ENCODE measurements at places on chromosomes 6 and 20.
A peak's percentile ranks its signal among the peaks of the same experiment; 100 is the strongest.

- DNase-seq: no peak
These were observed 1.3 kb downstream of the NUP153 start for GRCh38 chr6:17705428-17705777.

DNA sequence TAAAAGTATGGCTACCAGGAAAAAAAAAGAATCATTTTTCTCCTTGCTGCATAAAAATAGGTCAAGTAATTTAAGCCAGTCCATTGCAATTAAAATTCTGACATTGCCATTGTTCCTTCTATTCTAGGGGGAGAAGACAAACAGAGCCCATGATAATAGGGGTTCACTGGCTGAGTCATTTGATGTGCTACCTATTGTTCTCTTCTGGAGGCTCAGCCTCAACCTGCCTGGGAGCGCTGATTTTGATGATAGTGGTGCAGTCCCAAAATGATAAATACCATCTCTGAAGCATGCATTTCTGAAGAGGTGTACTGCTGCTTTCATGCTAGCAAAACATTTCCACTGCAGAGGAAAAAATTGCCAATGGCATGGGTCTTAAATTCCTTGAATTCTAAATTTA lies 5.8 kb downstream of the CITED2 start:
- DNase-seq: no peak

GRCh38 chr6:56764081-56764566 lies 121.4 kb upstream of the DST start:
- DNase-seq: no peak

GRCh38 chr20:11544029-11544678 lies 373.5 kb upstream of the BTBD3 start:
- DNase-seq: no peak

DNA sequence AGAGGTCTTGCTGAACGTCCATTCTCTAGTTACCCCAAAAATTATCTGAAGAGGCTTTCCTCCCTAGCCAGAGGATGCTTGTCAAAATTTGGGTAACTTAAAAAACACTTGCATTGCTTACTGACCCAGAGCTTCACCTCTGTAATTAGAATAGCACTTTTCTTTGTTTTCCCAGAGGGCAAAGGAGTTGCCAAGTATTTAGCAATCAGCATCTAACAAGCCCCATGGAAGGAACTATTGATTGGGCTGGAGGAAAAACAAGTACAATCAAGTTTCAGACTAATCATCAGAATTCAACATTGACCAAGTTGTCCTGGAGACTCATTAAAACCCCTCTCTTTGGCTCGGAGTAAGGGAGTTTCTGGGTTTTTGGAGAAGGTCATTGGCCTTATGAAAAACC lies 226.4 kb downstream of the TBC1D7 start:
- no peak for DNase-seq

GRCh38 chr6:67009818-67010217 lies 1302.8 kb upstream of the EYS start:
- no peak for DNase-seq

- DNase-seq: no peak
These were observed 178.0 kb downstream of the ATXN1 start for GRCh38 chr6:16583144-16583762.

DNA sequence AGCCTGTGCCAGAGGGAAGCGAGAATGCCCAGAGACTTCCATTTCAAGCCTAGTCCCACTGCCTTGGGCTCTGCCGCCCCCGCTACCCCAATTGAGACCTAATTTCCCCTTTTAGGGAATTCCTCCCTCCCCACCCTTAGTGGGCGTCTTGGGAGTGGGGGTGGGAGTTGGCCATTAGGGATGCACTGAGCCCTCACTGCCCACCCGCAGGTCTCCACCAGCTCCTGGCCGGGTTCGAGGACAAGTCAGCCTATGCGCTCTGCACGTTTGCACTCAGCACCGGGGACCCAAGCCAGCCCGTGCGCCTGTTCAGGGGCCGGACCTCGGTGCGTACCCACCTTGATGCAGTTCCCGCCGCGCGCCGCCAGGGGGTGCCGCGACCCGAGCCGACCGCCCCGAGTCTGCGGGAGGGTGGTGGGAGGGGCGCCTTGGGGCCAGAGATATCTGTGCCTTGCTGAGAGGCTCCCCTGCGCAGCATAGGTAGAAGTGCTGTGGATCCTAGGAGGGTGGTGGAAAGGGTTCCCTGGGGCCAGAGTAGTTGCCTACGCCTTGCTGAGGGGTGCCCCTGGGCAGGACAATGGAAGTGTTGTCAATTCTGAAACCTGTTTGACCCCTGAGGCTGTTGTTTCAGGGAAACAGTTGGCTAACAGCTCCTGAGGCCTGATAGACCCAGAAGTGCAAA lies 9.2 kb downstream of the ITPA start:
- DNase-seq: peak; percentile 84

DNA sequence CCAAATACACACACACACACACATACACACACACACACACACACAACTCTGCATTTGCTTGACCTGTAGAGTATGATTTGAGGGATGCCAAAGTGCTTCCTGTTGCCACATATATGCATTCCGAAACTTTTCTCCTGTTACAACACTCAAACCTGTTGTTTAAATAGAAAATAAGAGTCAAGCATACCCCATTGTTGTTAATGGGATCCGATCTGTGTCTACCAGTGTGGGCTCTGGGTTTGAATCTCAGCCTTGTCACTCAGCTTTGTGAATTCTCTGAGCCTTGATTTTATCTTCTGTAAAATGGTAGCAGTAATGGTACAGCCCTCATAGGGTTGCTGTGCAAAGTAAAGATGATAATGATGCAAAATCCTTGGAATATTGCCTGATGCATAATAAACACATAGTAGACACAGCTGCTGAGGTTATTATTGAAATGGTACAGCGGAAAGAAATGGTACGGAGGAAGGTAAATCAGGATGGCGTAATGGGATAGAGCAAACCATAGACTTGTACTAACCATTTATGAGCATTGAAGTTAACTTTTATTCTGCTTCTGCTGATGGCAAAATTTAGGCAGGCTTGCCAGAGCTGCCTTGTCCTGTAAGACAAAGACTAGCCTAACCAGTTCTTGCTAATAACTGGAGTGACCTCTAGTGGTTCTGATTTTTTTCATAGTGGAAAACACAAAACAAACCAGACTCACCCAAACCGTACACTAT lies 113.5 kb upstream of the PHACTR1 start:
- no peak for DNase-seq

DNA sequence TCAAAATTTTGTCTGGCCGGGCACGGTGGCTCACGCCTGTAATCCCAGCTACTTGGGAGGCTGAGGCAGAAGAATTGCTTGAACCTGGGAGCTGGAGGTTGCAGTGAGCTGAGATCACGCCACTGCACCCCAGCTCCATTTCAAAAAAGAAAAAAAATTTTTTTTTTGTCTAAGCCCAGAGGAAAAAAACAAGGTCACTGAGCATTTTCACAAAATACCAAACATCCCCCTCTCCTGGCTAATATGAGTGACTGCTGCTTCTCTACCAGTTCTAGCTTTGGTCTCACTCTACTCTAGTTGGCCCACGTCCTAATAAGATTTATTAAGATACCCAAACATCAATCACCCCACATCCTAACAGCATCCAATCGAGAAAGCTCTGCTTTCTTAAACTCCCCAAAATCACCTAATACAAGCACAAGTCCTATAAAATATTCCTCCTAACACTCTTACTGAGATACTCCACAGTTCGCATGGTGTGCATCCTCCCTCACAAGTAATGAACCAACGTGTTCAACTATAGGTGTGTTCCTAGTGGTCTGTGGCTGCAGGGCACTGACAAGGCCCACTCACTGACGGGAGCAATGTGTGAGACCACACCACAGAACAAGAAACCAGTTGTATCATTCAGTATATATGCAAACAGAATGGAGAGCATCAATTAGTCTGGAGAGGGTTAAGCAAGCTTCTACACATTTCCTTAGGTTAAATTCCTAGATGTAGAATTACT lies 64.2 kb downstream of the FKBP5 start:
- DNase-seq: no peak

DNA sequence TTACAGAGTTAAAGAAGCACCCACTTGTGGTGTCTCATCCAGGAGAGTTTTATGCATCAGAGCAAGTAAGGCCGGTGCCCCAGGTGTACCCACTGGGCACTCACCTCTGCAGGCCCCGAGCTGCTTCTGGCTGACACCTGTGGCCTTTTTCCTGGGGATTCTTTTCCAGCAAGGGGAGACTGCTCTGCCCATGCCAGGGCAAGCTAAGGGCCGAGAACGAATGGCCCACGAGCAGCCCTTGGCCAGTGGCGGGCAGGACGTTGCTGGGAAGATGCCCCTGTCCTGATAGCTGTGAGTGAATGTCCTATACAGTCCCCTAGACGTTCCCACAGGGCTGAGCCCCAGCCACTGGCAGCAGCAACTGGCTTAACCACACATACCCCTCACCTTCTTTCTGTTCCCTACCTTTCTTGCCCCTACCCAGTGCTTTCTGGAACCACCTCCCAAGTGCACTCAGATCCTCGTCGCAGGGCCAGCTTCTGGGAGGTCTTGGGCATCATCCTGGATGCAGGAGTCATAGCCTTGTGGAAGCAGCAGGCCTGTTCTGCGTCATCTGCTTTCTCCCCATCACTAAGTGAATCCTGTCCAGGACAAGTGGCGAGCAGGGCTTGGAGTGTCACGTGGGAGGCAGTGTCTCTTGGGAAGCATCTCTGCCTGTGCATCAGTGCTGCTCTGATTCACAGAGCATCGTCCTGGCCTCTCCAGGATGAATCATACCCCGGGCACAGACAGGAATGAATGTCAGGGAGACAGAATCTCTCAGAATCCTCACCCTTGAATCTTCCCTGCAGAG lies 32.5 kb downstream of the SYNDIG1 start:
- DNase-seq: no peak

GRCh38 chr6:50062051-50062450 lies 12.3 kb upstream of the DEFB112 start:
- DNase-seq: no peak

- DNase-seq: no peak
These were observed 30.0 kb downstream of the VSTM2L start for GRCh38 chr20:37932919-37933318.
